ENCODE measurements at places on chromosomes 3 and 15.

DNA sequence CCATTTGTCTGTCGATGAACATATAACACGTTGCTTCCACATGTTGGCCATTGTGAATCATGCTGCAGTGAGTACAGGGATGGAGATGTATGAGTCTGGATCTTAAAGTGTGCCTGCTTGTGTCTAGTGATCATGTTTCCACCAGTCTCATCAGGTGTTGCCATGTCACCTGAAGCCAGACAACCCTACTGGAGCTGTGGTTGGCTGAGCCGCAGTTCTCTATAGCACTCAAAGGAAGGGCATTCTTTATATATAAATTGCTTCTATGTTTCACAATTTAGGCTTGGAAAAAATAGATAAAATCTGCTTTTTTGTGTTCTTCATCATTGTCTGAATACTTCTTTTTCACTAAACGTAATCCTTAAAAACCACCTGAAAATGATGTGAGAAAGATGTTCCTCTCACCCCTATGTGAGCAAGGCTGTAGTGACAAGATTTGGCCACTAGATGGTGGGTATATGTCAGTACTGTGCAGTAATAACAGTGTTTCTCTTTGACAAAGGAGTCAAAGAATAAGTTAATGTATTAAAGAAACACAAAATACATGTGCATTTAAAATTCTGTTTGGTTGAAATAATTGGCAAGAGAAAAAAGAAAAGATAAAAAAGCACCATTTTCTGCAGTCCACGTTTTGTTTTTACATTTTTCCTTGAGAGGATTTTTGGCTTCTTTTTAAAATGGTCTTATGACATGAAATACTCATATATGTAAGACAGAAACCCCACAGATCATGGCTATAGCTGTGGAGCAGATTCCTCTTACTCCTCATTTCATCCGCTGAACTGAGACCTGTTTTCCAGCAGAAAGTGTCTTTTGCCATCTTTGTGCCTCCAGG lies 394.5 kb upstream of the DPPA4 start:
- DNase-seq, result no peak

DNA sequence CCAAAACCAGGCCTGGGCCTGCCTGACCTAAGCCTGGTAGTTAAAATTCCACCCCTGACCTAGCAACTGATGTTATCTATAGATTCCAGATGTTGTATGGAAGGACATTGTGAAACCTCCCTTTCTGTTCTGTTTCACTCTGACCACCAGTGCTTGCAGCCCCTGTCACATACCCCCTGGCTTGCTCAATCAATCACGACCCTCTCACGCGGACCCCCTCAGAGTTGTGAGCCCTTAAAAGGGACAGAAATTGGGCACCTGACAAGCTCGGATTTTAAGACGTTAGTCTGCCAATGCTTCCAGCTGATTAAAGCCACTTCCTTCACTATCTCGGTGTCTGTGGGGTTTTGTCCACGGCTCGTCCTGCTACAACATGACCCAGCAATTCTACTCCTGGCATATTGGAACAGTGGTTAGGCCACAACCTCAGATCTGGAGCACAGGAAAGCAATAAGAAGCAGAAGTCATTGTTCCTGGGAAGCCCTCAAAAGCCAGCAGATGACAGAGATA lies 36.7 kb upstream of the LHFPL4 start:
- DNase-seq, result no peak

DNA sequence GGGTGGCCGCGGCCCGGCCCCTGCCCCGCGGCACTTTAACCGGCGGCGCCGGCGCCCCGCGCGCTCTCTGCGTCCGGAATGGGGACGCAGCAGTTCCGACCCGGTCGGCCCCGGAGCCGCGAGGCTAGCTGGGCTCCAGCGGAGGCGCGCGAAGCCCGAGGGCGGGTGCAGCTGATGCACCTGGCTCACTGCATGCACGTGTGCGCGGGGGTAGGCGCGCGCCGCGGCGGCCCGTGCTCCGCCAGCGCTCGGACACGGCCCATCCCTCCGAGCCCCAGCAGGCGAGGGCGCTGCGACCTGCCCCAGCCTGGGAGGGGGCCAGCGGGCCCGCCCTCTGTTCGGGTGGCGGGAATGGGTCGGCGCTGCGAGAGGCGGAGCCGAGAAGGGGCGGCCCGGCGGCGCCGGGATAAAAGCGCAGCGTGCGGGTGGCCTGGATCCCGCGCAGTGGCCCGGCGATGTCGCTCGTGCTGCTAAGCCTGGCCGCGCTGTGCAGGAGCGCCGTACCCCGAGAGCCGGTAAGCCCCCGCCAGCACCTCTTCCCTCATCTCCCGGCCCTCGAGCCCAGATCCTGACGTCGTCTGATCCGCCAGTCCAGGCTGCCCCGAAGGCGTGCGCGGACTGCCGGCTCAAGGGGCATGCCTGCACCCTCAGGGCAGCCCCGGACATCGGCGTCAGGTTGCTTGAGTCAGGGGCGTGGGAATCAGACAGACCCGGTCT lies at the start of the genes CHDH and IL17RB:
CHDH (minus strand) TSS at position 286 of the 717 bp plus-strand sequence. CDS start 22,411 bp downstream, outside the sequence.
IL17RB (plus strand) TSS at position 435 of the 717 bp plus-strand sequence; CDS start at position 456, 21 bp downstream.
- no peak for DNase-seq

DNA sequence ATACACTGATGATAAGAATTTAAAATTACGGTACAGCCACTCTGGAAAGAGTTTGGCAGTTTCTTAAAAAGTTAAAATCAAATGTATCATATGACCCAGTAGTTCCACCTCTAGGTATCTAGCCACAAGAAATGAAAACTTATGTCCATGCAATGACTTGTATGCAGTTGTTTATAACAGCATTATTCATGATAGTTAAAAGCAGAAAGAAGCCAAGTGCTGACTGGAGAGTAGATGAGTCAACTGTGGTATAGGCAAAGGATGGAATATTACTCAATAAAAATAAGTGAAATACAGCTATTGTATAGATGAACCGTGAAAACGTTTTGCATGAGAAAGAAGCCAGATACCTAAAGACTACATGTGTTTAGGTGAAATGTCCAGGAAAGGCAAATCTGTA lies 14.8 kb downstream of the GPR87 start:
- DNase-seq, result no peak

DNA sequence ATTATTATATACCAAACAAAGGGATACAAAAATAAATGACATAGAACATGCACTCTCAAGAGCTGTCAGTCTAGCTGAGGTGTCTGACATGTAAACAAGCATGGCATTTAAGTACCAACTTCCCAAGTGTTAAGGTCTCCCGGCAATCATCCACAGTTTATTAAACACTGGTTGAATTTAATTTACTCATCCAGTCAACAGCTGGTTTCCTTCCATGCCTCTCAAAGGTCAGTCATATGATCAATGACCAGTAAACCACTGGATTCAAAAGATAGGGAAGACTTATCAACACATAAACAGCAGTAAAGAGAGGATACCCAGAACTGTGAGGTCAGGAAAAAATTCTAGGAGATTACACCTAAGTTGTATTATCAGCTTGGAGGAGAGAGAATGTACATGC lies 80.4 kb downstream of the ADAM10 start:
- DNase-seq, result no peak

GRCh38 chr15:96029172-96029571 lies 301.3 kb upstream of the NR2F2 start:
- no peak for DNase-seq

GRCh38 chr3:16300307-16300706 lies 35.3 kb downstream of the OXNAD1 start:
- DNase-seq, result no peak

DNA sequence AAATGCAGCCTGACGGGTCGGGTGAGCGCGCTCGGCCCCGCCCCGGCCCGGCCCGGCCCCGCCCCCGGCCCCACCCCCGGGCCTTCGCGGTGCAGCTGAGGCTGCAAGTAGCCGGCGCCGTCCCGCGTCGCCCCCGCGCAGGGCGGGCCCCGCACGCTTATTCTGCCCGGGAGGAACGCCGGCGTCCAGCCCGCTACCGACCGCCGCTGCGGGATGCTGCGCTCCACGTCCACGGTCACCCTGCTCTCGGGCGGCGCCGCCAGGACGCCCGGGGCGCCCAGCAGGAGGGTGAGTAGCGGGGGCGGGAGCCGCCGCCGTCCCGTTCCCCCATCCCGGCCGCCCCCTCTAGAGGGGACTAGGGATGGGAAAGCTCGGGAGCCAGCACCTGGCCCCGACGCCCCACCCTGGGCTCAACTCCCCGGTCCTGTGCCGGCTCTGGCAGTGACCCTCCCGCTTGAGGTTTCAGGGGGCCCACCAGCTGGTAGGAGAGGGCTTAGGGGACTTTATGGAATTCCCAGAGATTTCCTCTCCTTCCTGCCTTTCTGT lies at the start of gene MYZAP:
MYZAP (plus strand) TSS at position 83 of the 546 bp plus-strand sequence; CDS start at position 214, 131 bp downstream.
- DNase-seq, result no peak

- no peak for DNase-seq
These were observed 181.6 kb downstream of the ROBO1 start for GRCh38 chr3:79586232-79586631.

All from RWPE2 (cell line).